ENCODE measurements at places on chromosomes 7 and 10. TPM values are rescaled to one million over a fixed set of nuclear protein-coding genes. Genes with fewer than 3 reads are reported as not detected.

DNA sequence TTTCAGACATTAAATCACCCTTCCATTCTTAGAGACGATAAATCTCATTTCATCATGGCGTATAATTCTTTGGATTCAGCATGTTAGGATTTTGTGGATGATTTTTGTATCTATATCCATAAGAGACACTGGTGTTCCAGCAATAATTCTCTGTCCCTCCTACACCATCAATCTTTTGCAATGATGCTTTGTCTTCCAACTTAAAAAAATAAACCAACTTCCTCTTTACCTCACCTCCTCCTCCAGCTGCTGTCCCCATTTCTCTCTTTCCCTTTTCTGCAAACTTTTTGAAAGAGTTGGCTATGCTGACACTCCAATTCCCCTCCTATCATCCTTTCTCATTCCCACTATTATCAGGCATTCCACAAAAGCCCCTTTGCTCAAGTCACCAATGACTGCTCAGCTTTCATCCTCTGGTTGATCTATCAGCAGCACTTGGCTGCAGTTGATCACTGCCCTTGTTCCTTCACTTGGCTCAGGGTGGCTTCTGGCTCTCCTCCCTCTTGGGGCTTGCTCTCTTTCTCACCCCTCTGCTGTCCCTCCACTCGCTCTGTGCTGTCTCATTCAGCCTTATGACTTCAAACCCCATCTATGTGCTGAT is 130.0 kb downstream of the ARHGAP22 start:
- no peak for DNase-seq

DNA sequence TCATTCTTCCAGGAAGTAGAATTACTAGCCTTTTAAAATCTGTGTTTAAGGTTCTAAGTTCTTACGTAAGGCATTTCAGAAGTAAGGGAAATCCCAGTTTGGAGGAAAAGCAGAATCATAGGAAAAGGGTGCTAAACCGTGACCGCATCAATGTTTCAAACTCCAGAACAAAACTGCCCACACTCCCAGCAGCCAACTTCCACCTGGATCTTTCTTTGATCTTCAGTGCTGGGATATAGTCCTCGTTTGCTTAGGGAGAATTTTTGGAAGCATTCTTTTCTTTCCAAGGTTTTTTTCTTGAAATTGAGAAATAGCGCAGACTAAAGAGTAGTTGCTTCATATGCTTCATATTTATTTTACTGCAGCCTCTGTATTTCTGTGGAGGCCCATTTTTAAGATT is 8.9 kb downstream of the PROSER2 start:
- DNase-seq = peak; percentile 38

BRAF gene
- 7.5 TPM for polyA plus RNA-seq

GRCh38 chr7:24697416-24697815 is 59.8 kb downstream of the GSDME start:
- no peak for DNase-seq

DNA sequence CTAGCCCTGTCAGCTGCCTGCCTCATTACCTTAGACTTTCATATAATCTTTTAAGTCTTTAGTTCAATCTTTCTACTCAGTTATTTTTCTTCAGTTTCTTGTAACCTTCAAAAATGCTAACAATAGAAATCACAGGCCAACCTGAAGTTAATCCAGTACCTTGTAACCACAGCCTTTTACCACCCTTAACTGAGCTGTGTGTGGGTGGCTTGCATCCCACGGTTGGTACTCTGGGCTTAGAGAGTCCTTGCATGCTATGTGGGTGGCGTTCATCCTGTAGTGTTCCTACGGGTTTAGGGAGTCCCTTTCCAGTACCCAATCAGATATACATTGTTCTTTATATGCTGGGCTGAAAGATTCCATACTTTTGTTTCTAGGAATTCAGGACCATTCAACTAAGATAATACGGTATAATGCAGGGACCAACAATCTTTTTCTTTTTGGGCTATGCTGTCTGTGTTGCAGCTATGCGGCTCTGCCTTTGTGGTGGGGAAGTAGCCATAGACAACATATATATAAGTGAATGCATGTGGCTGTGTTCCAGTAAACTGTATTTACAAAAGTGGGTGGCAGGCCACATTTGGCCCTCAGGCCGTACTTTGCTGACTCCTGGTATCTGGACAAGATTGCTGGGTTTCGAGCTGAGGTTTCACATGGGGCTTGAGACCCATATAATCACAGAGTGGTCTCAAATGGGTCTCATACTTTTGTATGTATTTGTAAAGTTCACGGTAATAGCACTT is 280.8 kb upstream of the LRGUK start:
- no peak for DNase-seq

- DNase-seq = no peak
These were observed 226.0 kb downstream of the BMPER start for GRCh38 chr7:34131371-34131770.

ATG9B gene
- not detected for polyA plus RNA-seq

- DNase-seq = no peak
These were observed 269.2 kb downstream of the C7orf25 start for GRCh38 chr7:42642699-42643098.

- DNase-seq = no peak
These were observed 96.1 kb downstream of the PIP4K2A start for GRCh38 chr10:22618078-22618785.

GRCh38 chr7:121436688-121437087 is 40.6 kb upstream of the FAM3C start:
- DNase-seq = no peak

TRIM74 gene
- polyA plus RNA-seq = not detected

GRCh38 chr10:17409170-17409733 is 45.1 kb downstream of the ST8SIA6 start:
- DNase-seq = no peak

CYP2C19 gene
- polyA plus RNA-seq = 0.19 TPM

DNA sequence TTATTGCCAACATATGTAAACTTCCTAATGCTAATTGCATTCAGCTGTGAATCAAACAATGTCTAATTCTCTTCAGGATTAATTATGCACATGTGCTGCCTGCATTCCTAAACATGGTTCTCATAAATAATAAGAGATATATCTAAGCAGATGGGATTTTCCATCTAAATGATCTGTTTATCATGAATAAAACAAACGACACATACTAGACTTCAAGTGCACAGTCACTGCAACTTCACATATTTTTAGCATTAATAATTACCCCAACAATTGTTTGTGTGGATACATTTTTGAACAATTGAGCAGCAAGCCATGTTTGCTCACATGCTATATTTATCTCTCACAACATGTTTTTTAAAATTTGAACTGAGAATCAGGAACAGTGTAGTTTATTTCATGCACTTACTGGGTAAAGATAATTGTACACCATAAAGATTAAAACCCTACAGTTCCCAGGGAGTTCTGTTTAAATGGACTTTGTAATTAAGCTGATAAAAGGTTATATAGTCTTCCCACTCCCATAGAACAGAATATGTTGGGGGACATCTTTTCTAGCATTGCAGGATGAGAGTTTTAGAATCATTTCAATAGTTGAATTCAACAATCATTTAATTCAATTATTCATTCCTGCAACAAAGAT is 378.5 kb downstream of the MDFIC start:
- no peak for DNase-seq

- DNase-seq = peak; percentile 81
These were observed at the start of gene REEP3 for GRCh38 chr10:63520500-63521415. TSS of gene REEP3 (plus strand) at chr10:63521401. CDS start at chr10:63521546, 145 bp downstream.

GRCh38 chr10:18409599-18410397 is 241.6 kb downstream of the NSUN6 start:
- no peak for DNase-seq

GRCh38 chr7:84971360-84971759 is 215.5 kb downstream of the SEMA3D start:
- no peak for DNase-seq

DNA sequence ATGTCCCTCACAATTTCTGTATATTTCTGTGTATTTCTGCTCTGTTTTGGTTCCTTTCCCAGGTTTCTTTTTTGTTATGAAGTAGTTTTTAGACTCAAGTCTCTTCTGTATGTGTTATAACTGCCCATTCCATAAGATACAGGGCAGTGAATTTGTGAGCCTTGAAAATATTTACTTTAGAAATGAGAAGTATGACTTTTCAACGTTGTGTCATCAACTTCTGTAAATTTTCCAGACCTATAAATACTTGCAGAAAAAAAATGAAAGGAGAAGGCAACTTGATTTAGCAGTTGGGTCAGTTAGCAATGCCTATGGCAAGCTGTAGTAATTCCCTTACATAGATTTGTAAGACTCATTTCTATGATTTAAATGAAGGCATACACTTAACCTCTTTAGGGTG is 11.5 kb downstream of the EGFR start:
- no peak for DNase-seq

CCL24 gene
- 32.8 TPM for polyA plus RNA-seq

DNA sequence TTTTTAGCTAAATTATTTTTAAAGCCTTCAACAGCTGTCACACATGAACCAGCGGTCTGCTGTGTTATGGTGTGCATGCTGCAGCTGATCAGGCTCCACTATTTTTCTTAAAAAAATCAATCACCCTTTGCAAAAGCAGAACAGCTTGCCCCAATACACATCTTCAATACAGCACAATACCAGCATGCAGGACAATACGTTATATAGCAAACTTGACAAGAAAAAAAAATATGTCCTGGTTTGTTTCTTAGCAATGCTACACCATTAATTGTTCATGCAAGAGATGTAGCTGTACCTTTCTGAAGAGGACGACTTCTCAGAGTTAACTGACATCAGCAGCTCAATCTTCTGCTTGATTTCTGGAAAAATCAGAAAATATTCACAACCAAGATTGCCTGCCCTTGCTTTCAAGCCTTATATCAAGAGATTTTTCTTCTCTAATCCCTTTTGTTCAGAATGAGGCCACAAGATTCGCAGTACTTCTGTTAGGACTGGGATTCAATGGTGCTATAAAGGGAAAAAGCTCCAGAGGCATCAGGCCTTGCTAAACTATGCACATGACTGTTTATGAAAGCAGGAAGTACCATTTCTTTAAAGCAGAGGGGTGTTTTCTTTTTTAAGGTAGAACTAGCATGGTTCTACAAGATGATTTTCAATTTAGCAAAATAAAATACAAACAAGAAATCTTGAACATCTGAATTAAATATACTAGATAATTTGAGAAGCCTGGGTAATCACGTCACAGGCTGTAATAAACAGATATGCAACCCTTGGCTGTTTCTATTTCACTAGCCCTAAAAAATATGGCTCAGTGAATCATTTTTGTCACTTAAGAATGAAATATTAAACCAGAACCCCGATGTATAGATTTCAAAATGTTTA is 120.0 kb downstream of the SRPK2 start:
- DNase-seq = no peak

COL28A1 gene
- 1.6 TPM for polyA plus RNA-seq

DNA sequence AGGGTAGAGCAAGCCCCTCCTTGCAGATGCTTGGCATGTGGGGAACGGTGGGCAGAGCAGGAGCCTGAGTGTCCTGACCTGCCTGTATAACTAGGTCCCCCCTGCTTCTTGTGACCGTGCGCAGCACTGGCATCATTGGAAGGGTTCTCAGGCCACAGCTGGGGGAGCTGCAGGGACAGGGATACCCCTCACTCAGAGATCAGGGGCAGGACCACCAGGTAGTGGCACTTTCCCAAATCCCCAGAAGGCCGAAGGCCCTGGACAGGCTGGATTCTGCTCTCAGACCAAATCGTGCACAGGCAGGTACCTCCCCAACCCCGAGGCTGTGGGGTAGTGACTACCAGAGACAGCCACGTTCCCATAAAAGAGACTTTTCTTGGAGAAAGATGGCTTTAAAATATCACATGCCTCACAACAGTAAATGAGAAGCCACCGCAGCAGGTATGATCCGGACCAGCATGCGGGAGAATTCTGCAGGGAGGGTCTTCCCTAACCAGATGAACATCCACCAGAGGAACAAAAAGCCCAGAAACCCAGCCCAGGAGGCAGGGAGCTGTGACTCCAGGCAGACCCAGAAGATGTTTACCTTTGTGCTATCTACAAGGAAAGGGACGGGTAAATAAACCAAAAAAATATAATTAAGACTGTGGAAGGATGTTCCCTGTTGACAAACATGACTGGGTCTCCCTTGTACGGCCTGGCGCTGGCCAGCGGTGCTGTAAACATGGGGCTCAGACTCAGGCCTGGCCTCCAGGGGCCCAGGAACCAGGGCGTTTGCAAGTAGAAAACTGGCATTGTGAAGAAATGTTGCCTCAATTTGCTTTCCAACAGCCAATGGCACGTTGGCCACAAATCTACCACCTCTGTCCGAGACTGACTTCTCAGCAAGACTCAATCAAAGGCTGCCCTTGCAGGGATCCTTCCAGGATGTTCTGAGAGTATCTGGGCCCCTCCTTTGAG is 180.0 kb downstream of the TNS3 start:
- DNase-seq = peak; percentile 51

DNA sequence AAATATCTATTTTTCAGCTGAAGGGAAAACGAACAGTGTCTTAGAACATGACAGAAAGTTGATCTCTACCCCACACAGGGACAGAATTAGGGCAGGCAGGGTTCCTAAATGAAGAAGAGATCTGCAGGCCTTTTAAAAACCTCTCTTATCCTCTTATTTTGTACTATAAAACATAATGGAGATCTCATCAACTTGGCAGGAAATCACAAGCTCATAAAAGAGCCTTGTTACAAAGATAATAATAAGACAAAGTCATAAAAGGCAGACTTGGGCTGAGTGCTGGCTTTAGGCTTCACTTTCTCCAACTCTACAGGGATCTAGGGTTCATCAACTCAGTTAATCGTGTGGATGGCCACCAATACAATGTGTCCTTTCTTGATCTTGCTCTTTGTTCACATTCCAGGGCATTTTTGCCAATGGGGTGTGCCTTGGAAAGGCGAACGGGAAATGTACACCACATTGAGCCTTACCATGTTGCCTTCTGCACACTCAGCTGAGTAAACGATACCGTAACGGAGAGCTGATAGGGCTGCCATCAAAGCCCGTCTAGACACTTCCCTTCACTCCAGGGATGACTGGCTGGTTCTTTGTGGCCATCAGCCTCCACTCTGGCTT is 7.1 kb upstream of the TEX36 start:
- DNase-seq = no peak

WDR91 gene
- polyA plus RNA-seq = 4.2 TPM

DNA sequence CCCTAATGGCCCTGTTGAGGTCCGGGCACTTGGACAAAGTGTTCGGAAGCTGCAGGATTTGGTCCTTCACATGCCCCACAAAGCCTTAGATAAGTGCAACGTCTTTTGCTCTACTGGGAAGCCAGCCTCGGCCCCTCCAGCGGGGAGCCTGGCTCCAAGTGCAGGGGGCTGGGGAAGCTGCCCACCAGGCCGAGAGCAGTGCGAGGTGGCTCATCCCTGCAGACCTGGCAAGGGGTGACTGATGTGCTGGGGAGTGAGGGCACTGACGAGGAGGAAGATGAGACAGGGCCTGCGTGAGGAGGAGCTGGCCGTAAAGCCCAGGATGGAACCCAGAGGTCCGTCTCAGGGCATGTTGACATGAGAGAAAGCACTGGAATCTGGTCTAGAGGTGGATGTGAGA is 135.8 kb upstream of the NPS start:
- DNase-seq = no peak

- DNase-seq = no peak
These were observed 101.7 kb downstream of the PLXDC2 start for GRCh38 chr10:19917751-19918478.

SPDYE11 gene
- polyA plus RNA-seq = not detected

- peak; percentile 88 for DNase-seq
These were observed 5.3 kb upstream of the PRKRIP1 start for GRCh38 chr7:102390697-102391484.

- no peak for DNase-seq
These were observed 46.7 kb downstream of the PROSER2 start for GRCh38 chr10:11869743-11870460.

- no peak for DNase-seq
These were observed 10.7 kb downstream of the HIP1 start for GRCh38 chr7:75727881-75728593.

GRCh38 chr7:28748933-28749584 is 209.1 kb downstream of the TRIL start:
- DNase-seq = no peak

GRCh38 chr7:81248420-81248819 is 329.6 kb upstream of the SEMA3C start:
- no peak for DNase-seq
